ENCODE measurements at places on chromosomes 12 and 14.

DNA sequence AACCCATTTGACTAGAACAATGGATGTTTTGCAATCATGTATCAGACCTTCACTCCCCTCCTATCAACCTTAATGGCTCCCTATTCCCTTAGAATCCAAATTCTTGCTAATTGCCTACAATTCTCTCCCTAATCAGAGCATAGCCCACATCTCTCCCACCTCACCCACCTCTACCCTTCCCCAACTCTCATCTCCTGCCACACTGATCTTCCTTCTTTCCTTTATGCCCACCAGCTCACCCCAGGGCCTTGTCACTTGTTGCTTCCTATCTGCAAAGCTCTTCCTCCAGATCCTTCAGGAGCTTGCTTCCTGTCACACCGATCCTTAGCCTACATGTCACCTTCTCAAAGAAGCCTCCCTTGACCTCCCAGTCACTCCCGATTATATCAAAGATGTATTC lies 177.8 kb downstream of the KSR2 start:
- no peak for DNase-seq

GRCh38 chr14:102928412-102929240 lies 6.2 kb downstream of the AMN start:
- DNase-seq, result peak; percentile 59

GRCh38 chr14:63452796-63453195 lies 90.4 kb downstream of the PPP2R5E start:
- DNase-seq, result no peak

DNA sequence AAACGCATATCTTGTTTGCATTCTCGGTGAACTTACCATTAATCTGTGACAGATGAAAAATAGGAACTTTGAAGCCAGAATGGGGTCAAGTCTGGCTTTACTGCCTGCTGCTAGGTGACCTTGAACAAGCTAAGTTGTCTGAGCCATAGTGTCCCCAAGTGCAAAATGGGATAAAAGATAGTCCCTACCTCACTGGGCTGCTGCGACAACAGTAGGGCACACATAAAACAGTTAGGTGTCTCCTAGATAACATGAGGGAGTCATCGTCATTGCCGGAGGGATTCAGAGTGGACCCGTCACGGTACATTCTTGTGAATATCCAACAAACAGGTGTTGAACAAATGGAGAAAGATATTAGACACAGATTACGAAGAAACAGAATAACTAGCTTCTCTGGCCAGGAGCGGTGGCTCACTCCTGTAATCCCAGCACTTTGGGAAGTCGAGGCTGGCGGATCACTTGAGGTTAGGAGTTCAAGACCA lies 71.2 kb downstream of the NINJ2 start:
- no peak for DNase-seq

GRCh38 chr12:6688543-6688998 lies 604 bp downstream of the ZNF384 start:
- DNase-seq, result no peak

GRCh38 chr12:58801986-58802385 lies 118.3 kb downstream of the LRIG3 start:
- no peak for DNase-seq

- DNase-seq, result no peak
Measured at GRCh38 chr12:50085615-50086072, 502 bp downstream of the SMARCD1 start.

GRCh38 chr12:62860020-62860419 lies 74.9 kb downstream of the PPM1H start:
- DNase-seq, result no peak

- no peak for DNase-seq
Measured at GRCh38 chr14:95557832-95558231, 23.0 kb downstream of the GLRX5 start.

DNA sequence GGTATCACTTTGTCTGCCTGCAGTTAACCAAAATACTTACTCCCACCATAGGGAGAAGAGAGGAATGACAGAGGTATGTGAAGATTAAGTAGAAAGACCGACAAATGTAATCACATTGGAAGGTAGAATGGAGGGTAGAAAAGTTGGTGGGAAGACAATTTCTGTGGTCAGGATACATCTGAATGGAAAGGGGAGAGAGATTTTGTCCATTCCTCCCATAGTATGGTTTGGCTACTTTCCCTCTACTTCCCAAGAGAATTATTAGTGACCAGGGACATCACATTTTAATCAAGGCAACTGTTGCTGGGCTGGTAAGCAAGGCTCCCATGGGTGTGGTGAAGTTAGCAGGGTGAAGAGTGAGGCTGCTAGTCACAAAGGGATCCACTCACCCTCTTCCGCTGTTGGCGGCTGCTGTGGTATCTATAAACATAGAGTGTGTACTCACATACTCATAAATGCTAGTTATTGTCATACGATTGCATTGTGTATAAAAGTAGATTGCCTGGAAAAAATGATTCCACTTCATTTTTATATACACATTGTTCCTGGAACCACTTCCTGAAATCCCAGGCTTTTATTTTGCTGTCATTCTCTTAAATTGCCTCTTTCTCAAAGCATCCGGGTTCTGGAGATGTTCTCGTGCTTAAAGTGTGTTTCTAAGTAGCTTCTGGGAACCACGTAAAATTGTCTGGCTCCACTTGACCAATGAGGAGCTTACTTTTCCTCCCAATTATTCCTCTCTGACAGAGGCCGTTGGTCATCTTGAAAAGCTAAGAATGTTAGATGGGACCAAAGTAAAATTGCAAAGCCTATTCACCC lies 413.1 kb downstream of the ZFP36L1 start:
- no peak for DNase-seq

- DNase-seq, result no peak
Measured at GRCh38 chr14:34436960-34437728, 24.9 kb downstream of the SPTSSA start.

DNA sequence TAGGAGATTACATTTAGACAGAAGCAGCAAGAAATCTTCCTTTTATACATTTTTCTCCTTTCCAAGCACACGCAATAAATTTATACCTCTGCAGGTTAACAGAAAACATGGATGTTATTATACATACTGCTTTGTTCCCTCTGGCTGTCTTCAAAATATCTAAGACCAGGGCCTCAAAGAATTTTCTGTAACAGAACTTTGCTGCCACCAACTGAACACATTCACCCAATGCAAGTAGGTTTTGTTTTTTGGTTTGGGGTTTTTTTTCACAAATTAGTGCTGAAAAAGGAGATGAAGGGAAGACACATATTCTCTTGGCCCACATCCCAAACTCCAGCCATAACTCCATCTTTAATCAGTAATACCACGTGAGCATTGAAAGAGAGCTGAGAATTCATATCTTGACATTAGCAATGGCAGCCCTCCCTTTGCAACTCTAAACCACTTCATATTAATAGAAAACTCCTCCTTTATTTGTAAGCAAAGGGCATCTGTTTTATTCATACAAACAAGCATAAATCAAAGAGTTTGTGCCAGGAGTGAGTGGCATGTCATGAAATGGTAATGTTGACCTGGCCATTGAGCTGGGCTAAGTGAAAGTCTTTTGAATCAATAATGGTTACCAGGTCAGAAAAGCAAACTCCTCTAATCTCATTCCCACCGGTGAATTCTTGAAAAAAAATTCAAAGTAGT lies 150.8 kb upstream of the FSCB start:
- peak; percentile 27 for DNase-seq

DNA sequence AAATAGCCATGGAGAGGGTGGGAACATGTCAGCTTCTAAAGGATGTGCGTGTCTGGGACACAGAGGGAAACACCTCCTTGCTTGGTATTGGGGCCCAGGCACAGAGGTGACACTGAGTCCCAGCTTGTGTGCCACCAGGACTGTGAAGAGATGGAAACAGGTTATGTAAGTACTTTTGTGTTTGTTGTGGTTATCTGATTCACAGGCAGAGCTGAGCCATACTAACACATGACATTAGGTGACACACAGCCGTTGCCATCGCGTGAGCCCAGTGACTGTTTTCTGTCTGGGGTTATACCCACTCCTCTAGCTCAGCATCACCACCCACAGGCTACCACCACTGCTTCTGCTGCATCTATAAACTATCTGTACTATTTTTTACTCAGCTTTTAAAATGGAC lies 12.1 kb upstream of the FLVCR2 start:
- DNase-seq, result no peak

DNA sequence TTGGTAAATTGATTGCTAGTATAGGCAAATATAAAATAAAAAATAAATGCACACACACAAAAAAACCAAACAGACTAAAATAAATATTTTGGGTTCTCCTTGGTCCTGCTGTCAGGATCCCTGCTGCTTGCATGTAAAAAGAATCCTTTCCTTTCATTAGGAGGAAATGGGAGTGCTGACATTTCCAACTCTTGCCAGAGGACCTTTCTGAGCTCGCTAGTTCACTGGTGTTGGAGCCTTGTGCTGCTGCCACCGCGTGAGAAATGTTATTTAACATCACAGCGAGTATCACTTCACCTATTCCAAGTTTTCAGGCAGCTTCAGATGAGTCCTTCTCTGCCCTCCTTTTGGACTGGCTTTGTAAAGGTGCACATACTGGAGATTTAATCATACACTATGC lies 358.9 kb downstream of the NPAS3 start:
- no peak for DNase-seq

GRCh38 chr14:68922201-68922621 lies 56.9 kb downstream of the ACTN1 start:
- no peak for DNase-seq

- no peak for DNase-seq
Measured at GRCh38 chr14:32679927-32680612, 258.6 kb upstream of the NPAS3 start.

DNA sequence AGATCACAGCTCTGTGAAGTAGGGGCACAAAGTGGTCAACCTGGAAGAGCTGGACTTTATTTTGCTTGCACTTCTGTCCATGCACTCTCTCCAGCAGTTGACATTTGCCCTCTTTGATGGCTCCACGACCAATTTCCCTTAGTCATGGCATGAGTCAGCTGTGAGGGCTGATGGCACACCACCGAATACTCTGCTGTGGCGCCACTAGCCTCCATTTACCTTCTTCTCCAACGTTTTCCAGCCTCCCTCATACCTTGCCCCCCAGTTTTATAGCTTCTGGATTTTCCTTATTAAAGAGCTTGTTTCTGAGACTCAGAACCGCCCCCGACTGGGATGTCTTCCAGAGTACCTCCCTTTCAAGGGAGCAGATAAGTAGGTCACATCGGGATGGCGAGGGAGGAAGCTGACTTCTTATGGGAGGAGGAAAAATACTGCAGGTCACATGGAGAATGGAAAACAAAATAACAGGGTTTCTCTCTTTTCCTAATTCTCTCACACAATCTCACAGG lies 17.6 kb downstream of the NINJ2 start:
- no peak for DNase-seq

GRCh38 chr12:59699421-59700152 lies 103.8 kb downstream of the SLC16A7 start:
- no peak for DNase-seq

- DNase-seq, result no peak
Measured at GRCh38 chr12:47397664-47398281, 308.1 kb downstream of the RPAP3 start.

- DNase-seq, result no peak
Measured at GRCh38 chr14:93975791-93976476, 436 bp downstream of the ASB2 start.

GRCh38 chr12:44795970-44796369 lies 80.1 kb downstream of the NELL2 start:
- no peak for DNase-seq

GRCh38 chr12:13780453-13780852 lies 200.9 kb downstream of the GRIN2B start:
- DNase-seq, result no peak

GRCh38 chr12:56103823-56104108 lies 593 bp upstream of the PA2G4 start:
- DNase-seq, result no peak

- DNase-seq, result no peak
Measured at GRCh38 chr12:46917821-46918220, 92.0 kb upstream of the SLC38A4 start.

- DNase-seq, result no peak
Measured at GRCh38 chr12:66235626-66236281, 46.7 kb downstream of the IRAK3 start.

GRCh38 chr14:71592361-71592760 lies 339.9 kb upstream of the RGS6 start:
- DNase-seq, result no peak

- DNase-seq, result no peak
Measured at GRCh38 chr12:32997471-32997870, 100.9 kb upstream of the PKP2 start.

DNA sequence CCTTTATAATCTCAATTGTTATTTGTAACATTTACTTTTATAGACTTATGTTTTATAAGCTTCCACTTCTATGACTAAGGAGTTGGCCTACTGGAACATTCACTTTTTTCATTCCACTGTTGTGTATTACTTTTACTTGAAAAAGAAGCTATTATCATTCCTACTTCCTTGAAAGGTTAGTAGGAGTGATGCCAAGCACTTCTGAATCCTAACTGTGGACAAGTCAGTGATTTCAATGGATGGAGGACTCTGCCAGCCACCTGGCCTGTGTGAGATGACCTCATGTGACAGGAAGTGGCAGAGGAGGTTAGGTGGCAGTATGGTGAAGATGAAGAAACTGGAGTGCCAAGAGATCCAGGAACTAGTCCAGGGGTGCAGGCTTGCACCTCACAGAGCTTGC lies 46.0 kb downstream of the TECPR2 start:
- DNase-seq, result no peak

GRCh38 chr14:61091657-61092273 lies 110.7 kb downstream of the SLC38A6 start:
- DNase-seq, result no peak

GRCh38 chr12:62540354-62540753 lies 73.7 kb downstream of the MON2 start:
- DNase-seq, result no peak

GRCh38 chr12:77001276-77001675 lies 64.1 kb downstream of the E2F7 start:
- no peak for DNase-seq

Measured in left renal pelvis (tissue), 4 donors.